ENCODE measurements at places on chromosomes 16 and 17.

DNA sequence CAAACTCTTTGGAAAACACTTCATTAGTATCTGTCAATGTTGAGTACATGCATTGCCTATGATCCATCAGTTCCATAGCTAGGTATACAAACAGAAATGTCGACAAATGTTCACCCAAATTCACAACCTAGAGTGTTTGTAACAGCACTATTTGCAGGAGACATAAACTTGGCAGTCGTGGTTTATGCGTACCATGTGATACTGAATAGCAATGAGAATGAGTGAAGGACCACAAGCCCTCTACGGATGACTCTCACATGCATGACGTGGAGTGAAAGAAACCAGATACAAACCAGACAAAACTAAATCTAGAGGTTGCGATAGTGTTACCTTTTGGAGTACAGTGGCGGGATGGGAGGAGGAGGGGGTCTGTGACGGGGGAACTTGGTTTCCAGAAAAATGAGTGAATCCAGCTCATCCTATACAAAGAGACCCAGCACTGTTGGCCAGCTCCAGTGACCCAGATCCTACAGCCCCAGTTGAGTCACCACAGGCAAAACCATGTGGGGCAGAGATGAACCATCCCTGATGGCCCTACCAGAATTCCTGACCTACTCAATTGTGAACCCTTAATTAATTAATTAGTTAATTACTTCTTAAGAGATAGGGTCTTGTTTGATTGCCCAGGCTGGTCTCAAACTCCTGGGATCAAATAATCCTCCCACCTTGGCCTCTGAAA, 15.9 kb upstream of the ULK2 start:
- no peak for DNase-seq

DNA sequence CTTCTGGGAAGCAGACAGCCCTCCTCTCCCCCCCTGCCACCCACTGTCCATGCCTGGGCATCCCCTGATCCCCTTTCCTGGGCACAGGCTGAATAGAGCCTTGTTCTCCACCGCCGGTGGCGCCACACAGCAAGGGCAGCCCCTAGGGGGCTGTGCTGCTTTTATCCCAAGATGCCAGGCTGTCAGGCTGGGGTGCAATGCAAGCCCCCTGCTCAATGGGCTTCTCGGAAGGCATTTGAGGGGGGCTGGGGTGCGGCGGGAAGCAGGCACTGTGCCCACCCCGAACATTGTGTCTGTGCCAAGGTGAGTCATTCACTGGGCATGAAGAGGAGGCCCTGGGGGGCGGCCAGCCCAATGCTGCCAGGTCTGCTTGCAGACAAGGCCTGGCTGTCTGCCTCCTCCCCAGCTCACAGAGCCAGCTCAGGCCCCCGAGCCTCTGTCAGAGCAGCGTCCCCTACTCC, 1.5 kb upstream of the GFAP start:
- no peak for DNase-seq

DNA sequence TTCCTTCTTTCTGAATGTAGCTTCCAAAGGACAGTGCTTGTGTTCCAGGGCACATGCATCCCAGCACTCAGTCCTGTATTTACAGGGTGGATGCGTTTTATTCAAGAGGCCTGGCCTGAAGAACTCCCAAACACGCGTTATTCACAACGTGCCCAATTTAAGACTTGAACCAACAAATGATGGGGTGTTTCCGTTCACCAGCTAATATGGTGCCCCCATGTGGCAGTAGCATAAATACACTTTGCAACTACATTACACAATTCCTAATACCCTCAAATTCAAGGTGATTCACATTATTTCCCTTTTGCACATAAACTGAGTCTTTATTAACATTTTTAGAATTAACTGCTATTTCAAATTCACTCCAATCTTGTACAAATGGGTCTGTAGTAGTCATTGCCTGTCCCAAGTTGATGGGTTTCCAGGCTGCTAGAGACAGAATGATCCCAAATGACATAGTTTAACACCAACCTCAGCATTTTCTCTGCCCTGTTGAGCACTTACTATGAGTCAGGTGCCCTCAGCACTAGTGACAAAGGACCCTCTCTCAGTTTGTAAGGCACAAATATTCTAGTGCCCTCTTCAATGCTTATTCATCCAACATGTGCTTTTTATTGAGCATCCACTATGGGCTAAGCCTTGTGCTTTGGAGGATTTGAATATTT, 26.9 kb downstream of the HSD17B2 start:
- DNase-seq, result no peak

DNA sequence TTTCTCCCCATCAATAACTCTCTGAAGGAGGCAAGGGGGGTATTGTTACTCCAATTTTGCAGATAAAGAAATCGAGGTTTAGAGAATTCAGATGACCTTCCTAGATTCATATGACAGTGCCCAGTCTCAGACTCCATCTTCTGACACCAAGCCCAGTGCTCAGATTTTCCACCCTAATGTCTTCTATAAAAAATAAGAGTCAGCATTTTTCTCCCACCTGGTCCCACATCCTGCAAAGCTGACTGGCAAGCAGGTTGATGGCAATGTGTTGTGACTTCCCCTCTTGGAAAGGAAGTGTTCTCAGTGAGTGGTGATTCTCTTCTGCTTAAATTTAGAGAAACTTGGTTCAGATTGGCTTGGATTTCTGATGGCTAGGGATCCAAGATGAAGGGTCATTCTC, 129.4 kb downstream of the SOX9 start:
- no peak for DNase-seq

GRCh38 chr17:49223517-49224197, 6.9 kb downstream of the PHOSPHO1 start:
- DNase-seq, result no peak

GRCh38 chr17:73683771-73684170, 39.5 kb upstream of the SDK2 start:
- no peak for DNase-seq

- DNase-seq, result no peak
Observed at GRCh38 chr16:81614654-81615359, 164.3 kb upstream of the PLCG2 start.

DNA sequence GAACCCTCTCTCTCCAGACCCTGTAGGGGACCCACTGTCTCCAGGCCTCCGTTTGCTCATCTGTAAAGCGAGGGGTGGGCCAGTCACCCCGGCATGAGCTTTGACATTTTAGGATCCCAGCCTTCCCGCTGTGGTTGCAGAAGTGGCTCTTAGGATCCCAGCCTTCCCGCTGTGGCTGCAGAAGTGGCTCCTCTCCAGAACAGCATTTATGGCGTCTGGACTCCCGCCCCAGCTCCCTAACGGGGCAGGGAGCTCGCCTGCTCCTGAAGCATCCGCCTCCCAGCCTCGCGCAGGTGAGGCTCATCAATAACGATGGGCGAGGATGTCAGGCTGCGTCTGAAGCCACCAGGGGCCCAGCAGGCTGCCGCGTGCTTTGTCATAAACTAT, 222.3 kb upstream of the TNRC6C start:
- no peak for DNase-seq

DNA sequence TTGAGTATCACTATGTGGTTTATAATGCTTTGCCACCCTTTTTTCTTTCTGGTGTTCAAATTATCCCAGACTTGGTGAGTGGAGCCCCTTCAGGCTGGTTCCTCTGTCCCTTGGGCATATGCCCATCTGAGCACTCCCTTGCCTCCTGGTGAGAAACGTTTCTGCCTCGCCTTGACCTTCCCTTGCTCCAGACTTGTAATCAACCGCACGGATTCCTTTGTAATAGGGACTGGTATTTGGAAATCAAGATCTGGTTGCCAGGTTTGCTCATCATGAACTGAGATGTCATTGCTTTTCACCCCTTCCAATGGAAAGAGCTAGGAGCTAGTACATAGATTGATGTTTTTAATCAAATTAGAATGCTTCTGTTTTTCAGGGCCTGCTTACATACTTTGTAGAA, 43.7 kb downstream of the SEC14L1 start:
- no peak for DNase-seq

DNA sequence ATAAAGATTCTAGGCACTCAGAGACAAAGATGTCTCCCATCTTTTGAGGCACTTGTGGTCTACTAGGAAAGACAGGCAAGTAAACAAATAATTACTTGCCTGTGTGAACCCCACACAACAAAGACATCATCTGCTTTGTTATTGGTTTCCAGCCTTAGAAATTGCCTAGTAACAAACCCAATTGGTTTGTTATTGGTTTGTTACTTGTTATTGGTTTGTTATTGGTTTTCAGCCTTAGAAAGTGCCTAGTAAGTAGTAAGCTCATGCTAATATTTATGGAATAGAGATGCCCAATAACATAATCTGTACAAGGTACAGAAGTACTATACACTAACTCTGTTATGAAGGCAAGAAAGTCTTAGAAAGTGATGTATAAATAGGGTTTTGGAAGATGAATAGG, 67.1 kb downstream of the ASIC2 start:
- no peak for DNase-seq

DNA sequence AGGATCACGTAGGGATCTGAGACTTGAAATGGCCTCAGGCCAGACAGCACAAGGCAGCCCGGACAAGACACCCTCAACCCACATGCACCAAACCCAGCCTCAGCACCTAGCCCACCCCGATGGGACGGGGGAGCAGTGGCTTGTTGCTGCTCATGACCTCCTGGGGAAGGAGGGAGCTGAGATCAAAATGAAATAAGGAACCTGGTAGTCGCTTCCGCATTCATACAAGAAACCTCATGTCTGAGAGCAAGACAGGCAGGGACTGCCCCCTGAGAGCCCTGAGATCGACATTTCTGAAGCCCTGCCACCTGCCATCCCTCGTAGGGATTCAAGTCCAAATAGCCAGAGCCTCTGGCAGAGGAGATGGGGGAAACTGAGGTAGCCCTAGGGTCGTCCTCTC, 5.7 kb upstream of the CEP131 start:
- DNase-seq, result no peak

DNA sequence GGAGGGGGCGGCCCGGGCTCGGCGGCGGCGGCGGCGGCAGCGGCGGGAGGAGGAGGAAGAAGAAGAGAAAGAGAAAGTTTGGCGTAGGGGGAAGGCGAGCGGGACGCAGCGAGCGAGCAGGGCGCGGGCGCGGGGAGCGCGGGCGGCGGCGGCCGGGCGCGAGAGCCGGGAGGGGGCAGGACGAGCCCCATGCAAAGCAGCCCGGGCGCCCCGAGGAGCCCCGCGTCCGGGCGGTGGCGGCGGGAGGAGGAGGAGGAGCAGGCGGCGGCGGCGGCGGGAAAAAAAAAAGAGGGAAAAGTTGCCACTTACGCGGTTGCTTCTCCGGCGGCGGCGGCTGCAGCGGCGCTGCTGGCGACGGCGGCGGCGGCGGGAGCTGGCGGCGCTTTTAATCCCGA, 10.3 kb upstream of the ZFHX3 start:
- no peak for DNase-seq

All from NCI-H2081 treated with DMSO at 0.1 percent for 48 hours (cell line).